ENCODE measurements at places on chromosomes 7 and 10.

- no peak for DNase-seq
These were observed 79.5 kb downstream of the CUX1 start for GRCh38 chr7:101896941-101897340.

GRCh38 chr7:78769481-78770101 is 683.9 kb downstream of the MAGI2 start:
- peak; percentile 38 for DNase-seq

- peak; percentile 55 for DNase-seq
These were observed 128.9 kb downstream of the MTPAP start for GRCh38 chr10:30219971-30220751.

- DNase-seq = no peak
These were observed 60.4 kb downstream of the PAX2 start for GRCh38 chr10:100805543-100806355.

DNA sequence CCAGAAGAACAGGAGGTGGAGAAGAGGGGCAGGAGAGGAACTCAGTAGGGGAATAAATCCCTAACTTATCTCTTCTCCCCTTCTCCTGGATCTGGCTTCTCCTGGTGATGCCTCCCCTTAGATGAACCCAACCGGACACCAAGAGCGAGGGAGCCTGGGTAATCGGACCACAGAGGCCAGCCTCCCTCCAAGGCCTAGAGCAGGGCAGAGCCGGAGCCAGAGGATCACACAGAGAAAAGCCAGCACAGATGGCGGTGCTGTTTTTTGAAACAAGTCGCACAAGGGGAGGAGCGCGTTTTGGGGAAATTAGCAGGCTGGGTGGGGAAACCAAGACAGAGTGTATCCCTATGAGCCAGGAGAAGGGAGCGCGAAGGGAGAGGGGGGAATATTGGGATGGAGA is 4.9 kb upstream of the SRRM3 start:
- no peak for DNase-seq

Measured in muscle of leg (tissue), 16 donors.